Activated gamma-delta T cell treated with anti-CD3 and anti-CD28 coated beads, Interleukin-2, amount 50 U/mL, for 16 hours (primary cell): ENCODE measurements at places on chromosomes 7 and 10.

- DNase-seq: no peak
These were observed 13.5 kb downstream of the ATP6V1F start for GRCh38 chr7:128876127-128876526.

DNA sequence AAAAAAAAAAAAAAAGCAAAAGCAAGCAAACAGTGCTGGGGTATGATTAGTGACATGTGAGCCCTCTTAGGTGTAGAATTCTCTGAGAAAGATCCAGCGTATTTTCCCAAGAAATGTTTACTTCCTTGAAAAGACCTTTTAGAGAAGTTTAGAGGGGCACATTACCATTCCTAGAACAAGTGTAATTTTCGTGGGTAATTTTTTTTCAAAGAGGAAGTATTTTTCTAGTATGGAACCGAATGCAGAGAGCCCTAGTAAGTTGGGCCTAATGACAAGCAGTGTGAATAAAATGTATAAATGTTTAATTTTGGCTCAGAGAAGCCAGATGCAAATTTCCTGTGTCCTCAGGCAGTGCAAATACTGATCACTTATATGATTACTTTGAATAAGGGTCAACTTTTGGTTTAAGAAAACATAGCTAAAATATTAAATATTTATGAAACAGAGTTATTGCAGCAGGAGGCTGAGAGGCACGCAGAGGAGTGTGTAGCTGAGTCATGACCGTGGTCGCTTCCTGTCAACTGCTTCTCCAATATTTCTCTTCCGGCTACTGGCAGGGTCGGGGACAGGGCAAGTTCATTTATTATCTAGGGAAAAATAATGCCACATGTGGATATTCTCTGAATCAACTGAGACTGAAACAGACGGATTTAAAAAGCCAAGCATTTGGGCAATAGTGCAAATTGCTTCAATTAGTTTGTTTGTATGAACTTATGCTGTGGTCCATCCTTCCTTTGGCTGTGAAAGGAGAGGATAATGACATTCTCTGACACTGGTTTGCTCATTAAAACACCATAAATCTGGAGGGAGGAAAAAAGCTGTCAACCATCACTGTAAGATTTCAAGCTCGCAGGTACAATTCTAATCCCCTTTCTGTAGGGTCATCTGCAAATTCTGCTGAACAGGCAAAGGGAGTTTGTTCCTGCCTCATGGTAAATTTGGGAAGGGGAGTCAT lies 495.2 kb downstream of the GLRX3 start:
- no peak for DNase-seq

- no peak for DNase-seq
These were observed 357.2 kb downstream of the LRMDA start for GRCh38 chr10:75788394-75789205.

DNA sequence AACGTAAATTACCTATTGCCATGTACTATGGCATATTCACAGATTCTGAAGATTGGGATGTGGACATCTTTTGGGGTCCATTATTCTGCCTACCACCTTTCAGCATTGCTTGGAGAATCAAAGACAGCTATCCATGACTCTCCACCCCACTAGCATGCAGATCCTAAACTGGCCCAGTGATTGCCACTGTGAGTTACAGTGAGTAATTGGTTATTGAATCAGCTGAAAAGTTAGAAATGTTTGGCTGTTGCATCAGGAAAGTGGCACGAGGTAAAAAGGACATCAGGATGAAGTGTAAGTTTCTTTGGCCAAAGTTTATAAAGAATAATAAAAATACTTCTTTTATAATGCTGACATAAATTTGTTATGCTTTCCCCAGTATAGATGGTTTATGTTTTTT lies 148.2 kb upstream of the ETV1 start:
- DNase-seq: no peak

GRCh38 chr10:3068968-3069737 lies 1.8 kb downstream of the PFKP start:
- DNase-seq: no peak

DNA sequence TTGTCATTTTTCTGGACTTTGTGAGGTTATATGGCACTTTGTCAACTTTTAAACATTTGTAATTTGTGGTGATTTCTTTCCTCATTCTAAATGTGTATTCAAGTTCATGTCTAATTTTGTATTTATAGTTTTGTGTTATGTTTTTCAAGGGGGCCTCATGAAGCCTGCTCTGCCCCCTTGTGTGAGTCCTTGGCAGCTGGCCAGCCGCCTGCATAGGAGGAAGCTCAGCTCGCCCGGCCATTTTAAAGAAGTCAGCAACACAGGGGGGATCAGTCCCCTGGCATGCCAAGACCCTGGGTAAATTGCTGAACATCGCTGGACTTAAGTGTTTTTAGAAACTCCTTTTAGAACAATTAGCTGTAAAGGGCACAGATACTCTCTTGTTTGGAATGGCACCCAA lies 123.0 kb downstream of the ANLN start:
- no peak for DNase-seq

DNA sequence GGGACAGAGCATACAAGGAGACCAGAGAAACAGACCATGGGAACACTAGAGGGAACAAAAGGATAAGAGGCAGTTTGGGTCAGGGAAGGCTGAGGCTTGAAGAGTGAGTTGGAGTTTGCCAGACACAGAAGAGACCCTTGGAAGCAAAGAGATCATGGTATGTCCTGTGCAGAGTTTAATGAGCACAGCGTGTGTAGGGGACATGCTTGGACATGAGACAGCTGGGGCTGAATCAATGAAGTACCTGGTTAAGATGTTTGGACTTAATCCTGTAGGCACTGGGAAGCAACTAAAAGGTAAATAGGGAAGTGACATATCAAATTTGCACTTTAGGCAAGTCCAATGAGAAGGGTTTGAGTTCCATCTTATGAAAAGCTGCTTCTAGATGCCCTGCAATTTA lies 79.6 kb downstream of the KIAA1217 start:
- no peak for DNase-seq

- no peak for DNase-seq
These were observed 87.1 kb downstream of the HECW1 start for GRCh38 chr7:43199371-43200160.

- DNase-seq: no peak
These were observed 27.4 kb upstream of the ATRNL1 start for GRCh38 chr10:115065801-115066200.

DNA sequence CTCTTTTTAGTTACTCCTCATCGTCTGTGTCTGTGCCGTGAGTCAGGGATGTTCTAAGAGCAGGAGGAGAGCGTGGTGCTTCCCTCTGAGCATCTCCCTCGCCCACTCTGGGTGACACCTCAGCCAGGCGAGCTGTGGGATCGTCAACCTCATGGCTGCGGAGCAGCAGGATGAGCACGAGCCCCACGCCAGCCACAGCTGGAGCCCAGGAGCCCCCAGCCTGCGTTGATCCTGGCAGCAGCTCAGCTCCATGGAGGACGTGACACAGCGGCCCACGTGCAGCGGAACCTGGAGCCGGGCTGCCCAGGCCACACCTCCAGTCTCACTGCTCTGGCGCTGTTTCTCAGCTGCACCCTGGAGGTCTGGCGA lies 512.0 kb downstream of the PTPRN2 start:
- no peak for DNase-seq

- no peak for DNase-seq
These were observed 447.7 kb downstream of the SUGCT start for GRCh38 chr7:40582539-40582938.

- DNase-seq: no peak
These were observed 90.5 kb upstream of the ZNF32 start for GRCh38 chr10:43739161-43739560.

- no peak for DNase-seq
These were observed 14.3 kb upstream of the ARHGAP12 start for GRCh38 chr10:31942892-31943291.

- no peak for DNase-seq
These were observed 125.6 kb downstream of the VIPR2 start for GRCh38 chr7:159019111-159019510.

DNA sequence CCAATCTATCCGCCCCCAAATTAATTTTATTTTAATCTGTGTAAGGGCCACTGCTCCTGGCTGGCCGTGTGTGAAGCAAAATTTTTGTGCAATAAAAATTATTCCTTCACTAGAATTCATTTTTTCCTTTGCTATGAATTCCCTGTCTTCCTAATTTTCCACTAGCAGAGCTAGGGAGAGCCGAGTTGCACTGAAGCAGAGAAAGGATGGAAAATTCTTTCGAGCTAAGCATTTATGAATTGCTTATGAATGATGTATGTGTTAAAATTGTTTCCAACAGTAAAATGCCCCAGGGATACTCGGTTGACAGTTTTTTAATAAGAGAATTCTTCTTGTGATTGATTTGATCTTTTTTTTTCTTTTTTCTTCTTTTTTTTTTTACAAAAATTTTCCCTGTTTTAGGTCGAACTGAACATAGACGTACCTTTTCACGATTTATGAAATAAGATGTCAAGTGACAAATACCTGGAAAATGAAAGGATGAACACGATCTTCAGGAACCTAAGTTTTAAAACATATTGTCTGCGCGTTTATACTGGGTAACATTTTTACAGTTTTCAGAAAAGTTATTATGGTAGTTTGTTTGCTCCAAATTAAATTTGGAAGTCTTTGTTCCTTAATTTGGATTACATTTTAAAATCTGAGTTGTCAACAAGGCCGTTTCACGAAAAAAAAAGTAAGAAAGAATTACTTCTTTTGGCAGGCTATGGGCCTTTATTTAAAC lies 288.8 kb upstream of the NFE2L3 start:
- no peak for DNase-seq

DNA sequence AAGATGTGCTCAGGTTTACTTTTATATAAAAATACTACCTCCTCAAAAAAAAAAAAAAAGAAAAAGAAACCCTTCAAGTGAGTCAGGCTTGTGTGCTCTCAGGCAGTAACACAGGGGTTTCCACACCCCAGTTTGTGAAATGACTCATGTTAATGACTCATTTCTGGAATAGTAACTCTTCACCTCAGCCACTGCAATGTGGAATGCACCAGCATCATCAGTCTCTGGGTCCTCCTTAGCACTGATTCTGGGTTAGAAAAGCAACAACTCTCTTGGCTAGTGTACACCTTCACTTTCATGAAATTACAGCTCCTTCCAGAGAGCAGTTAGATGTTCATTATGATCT lies 110.6 kb downstream of the EMX2 start:
- no peak for DNase-seq

DNA sequence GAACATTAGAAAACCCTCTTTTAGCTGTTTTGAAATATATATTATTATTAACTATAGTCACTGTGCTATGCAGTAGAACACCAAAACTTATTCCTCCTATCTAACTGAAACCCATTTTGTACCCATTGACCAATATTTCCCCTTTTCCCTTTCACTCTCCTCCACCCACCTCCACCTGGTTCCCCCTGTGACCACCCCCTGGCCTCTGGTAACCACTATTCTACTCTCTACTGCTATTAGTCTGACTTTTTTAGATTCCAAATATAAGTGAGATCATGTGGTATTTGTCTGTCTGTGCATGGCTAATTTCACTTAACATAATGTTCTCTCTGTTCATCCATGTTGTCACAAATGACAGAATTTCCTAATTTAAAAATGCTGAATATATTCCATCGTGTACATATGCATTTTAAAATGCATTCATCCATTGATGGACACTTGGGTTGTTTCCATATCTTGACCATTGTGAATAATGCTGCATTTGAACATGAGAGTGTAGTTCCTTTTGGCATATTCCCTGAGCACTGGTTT lies 18.7 kb downstream of the TBC1D12 start:
- no peak for DNase-seq
